ENCODE measurements at places on chromosomes 5 and 9. TPM values are rescaled to one million over a fixed set of nuclear protein-coding genes. Genes with fewer than 3 reads are reported as not detected.
A peak's percentile ranks its signal among the peaks of the same experiment; 100 is the strongest.

DNA sequence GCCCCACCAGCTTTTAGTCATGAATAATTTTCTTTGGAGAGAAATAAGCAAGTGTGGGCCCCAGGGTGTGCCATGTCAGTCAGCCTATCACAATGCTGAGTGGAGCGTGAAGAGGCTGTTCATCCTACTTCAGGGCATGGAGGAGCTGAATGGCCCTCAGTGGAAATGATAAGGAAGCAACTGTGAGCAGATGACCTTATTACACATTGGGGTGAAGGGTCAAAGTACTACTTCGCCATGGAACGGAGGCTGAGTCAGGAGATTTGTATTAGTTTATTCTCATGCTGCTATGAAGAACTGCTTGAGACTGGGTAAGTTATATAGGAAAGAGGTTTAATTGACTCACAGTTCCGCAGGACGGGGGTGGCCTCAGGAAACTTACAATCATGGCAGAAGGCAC lies 231.0 kb upstream of the ADAMTS16 start:
- peaks cover 31% of the 10 kb centered on the region for H3K4me1 ChIP-seq
- H3K4me3 ChIP-seq = no peak overlapping the region
- H3K27ac ChIP-seq = no peak overlapping the region
- H3K27me3 ChIP-seq = no peaks in the 10 kb centered on the region
- no peaks in the 10 kb centered on the region for H3K36me3 ChIP-seq

DNA sequence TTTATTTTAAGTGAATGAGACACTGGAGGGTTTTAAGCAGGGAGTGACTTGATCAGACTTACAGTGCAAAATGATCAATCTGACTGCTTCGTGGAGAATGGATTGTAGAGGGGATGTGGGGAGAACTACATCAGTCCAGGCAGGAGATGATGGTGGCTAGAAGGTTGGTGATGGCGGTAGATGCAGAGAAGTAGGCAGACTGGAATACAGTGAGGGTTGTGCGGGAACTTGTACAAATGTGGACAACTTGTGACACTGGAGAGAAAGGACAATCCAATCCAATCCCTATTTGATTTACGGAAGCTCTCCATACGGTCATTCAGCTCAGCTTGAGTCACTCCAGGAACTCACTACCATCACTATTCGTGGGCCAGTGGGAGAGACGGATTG lies 593 bp downstream of the TIGD6 start:
- peak overlapping the region; percentile 94 for H3K27ac ChIP-seq
- peaks cover 3% of the 10 kb centered on the region for H3K36me3 ChIP-seq
- no peak for DNase-seq
- peak overlapping the region; percentile 87 for H3K4me3 ChIP-seq
- no peaks in the 10 kb centered on the region for H3K4me1 ChIP-seq

DNA sequence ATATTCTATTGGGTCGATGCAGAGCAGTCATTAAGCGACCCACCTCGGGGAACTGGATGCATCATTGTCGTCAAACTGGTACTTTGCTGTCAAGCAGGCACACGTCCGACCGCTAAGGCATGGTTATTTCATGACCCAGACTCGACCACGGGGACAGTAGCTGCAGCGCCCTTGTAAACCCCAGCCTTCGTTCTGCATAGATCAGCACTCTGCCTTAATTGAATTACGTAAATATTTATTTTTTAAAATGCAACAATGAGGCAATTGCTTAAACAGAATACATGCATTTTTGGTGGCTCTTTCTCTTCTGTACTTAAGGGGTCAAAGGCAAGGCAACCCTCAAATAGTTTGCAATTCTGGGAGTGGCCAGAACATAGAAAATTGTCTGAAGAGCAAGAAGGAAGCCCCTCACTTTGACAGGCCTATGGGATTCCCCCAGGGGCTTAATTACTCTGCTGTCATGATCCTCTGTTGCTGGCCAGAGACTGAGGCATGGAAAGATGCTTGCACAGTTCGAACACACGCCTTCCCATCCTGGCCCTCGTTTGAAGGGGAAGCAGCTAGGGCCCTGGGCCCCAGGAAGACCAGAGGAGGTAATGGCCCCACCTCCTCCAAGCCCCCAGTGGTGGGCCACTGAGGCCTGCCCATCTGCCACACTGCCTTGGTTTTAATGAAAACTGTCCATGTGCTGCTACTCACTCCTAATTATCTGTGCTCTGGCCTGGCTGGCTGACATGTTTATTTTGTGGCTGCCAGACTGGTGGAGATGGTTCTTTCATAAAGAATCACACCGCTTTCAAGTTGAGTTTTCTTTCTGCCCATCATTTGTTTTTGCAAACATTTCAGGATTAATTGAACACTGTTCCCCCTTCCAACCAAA lies 169.7 kb upstream of the MAST4 start:
- H3K4me1 ChIP-seq = no peaks in the 10 kb centered on the region
- H3K27ac ChIP-seq = no peak overlapping the region
- no peaks in the 10 kb centered on the region for H3K27me3 ChIP-seq
- no peak overlapping the region for H3K4me3 ChIP-seq
- DNase-seq = no peak

GRCh38 chr9:77131399-77131798 lies 45.9 kb upstream of the VPS13A start:
- no peaks in the 10 kb centered on the region for H3K36me3 ChIP-seq
- H3K4me1 ChIP-seq = peaks cover 10% of the 10 kb centered on the region

GRCh38 chr9:89177944-89178829 lies at the start of gene SHC3:
TSS of gene SHC3 (minus strand) at chr9:89178818. CDS start at chr9:89178460, 358 bp downstream.
- peaks cover 36% of the 10 kb centered on the region for H3K27me3 ChIP-seq
- DNase-seq = no peak
- H3K4me3 ChIP-seq = peak within 1 kb of the TSS; percentile 34
- H3K27ac ChIP-seq = peak within 1 kb of the TSS; percentile 59
- H3K36me3 ChIP-seq = no peaks in the 10 kb centered on the region
- H3K4me1 ChIP-seq = no peaks in the 10 kb centered on the region

- H3K4me3 ChIP-seq = no peak overlapping the region
- DNase-seq = no peak
- no peaks in the 10 kb centered on the region for H3K36me3 ChIP-seq
- H3K4me1 ChIP-seq = no peaks in the 10 kb centered on the region
- H3K27me3 ChIP-seq = no peaks in the 10 kb centered on the region
Observed at GRCh38 chr9:24620741-24621140, 75.0 kb upstream of the IZUMO3 start.

- H3K4me3 ChIP-seq = no peak overlapping the region
- H3K27me3 ChIP-seq = no peaks in the 10 kb centered on the region
- no peaks in the 10 kb centered on the region for H3K4me1 ChIP-seq
- no peak for DNase-seq
- no peak overlapping the region for H3K27ac ChIP-seq
- no peaks in the 10 kb centered on the region for H3K36me3 ChIP-seq
Observed at GRCh38 chr5:43837996-43838395, 235.0 kb downstream of the NNT start.

DNA sequence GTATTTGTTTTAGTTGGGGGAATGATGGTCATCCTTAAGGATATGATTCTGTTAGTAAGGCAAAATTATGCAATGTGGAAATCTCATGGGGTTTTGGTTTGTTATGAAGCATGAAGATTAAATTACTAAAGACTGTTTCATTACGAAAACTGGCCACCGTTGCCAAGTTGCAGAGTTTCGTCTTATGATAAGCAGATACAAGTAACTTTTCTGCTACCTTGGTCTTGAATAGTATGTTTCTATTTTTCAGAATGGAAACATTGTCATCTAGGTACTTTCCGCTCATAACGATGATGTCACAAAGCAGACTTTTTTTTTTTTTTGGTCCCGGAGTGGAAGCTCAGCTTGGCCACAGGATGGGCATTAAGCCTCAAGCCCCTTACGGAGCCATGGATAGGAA lies 4.2 kb downstream of the CCNI2 start:
- H3K27ac ChIP-seq = no peak overlapping the region
- no peaks in the 10 kb centered on the region for H3K36me3 ChIP-seq
- peaks cover 17% of the 10 kb centered on the region for H3K27me3 ChIP-seq
- DNase-seq = peak; percentile 84
- H3K4me3 ChIP-seq = no peak overlapping the region

IFNA13 gene
- total RNA-seq = not detected

GRCh38 chr5:178404987-178405386 lies 172.4 kb upstream of the PHYKPL start:
- no peak overlapping the region for H3K27ac ChIP-seq
- no peaks in the 10 kb centered on the region for H3K36me3 ChIP-seq
- H3K4me1 ChIP-seq = no peaks in the 10 kb centered on the region
- no peak overlapping the region for H3K4me3 ChIP-seq
- DNase-seq = peak; percentile 39

FAM78A gene
- 1.2 TPM for total RNA-seq

DNA sequence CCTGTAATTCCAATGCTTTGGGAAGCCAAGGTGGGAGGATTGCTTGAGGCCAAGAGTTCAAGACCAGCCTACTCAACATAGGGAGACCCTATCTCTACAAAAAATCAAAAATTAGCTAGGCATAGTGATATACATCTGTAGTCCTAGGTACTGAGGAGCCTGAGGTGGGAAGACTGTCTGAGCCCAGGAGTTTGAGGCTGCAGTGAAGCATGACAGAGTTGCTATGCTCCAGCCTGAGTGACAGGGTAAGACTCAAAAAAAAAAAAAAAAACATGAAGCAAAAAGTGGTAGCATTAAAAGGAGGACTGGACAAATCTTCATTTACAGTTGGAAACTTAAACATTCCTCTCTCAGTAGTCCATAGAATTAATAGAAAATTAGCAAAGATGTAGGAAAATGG lies 9.8 kb downstream of the CCNG1 start:
- no peaks in the 10 kb centered on the region for H3K4me1 ChIP-seq
- no peaks in the 10 kb centered on the region for H3K36me3 ChIP-seq
- no peak for DNase-seq

DNA sequence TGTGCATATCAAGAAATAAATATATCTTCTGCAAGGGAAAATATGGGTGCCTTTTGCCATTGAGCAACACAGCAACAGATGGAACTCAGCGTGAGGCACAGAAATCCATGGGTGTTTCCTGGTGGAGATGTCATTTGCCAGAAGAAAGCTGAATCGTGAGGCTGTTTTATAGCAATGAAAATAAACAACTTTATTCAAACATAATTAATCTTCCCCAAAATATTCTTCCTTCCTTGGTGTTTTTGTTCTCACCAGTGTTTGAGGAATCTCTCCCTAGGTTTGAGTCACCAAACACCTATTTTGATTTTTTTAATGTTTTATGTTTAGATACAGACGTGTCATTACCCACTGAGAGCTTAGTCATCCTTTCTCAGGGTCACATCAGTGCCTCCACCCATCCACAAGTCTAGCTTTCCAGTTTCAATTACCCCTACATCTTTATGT lies 65.8 kb upstream of the PAPPA start:
- no peaks in the 10 kb centered on the region for H3K27me3 ChIP-seq
- no peak overlapping the region for H3K27ac ChIP-seq
- no peaks in the 10 kb centered on the region for H3K4me1 ChIP-seq
- DNase-seq = no peak
- no peaks in the 10 kb centered on the region for H3K36me3 ChIP-seq

- no peak overlapping the region for H3K4me3 ChIP-seq
- DNase-seq = no peak
- no peak overlapping the region for H3K27ac ChIP-seq
- H3K4me1 ChIP-seq = peaks cover 4% of the 10 kb centered on the region
- no peaks in the 10 kb centered on the region for H3K27me3 ChIP-seq
Observed at GRCh38 chr5:56465769-56466135, 232.6 kb upstream of the ANKRD55 start.

SYK gene
- 10.0 TPM for total RNA-seq

P4HA2 gene
- total RNA-seq = 30.8 TPM

GRCh38 chr9:98686961-98687855 lies 21.5 kb downstream of the GABBR2 start:
- no peak for DNase-seq
- H3K4me3 ChIP-seq = no peak overlapping the region
- H3K27ac ChIP-seq = no peak overlapping the region
- H3K27me3 ChIP-seq = no peaks in the 10 kb centered on the region

DNA sequence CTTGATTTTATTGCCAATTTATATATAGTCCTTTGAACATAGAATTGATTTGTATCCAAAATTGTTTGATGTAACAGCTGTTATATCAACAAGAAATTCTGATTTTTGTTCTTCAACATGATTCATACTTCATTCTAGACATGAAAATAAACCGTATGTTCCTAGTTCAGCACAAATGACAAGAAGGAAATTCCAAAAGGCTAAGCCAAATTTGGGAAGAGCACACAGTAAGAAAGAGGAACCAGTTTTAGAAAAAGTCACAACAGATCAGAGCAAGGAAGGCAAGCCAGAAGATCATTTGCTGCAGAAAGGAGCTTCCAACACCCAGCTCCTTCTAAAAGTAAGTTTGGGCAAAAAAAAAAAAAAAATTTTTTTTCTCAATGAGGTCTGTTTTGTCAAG lies 65.0 kb upstream of the MCCC2 start:
- H3K27ac ChIP-seq = no peak overlapping the region
- peaks cover 75% of the 10 kb centered on the region for H3K36me3 ChIP-seq
- H3K27me3 ChIP-seq = no peaks in the 10 kb centered on the region
- DNase-seq = no peak
- H3K4me1 ChIP-seq = no peaks in the 10 kb centered on the region
- no peak overlapping the region for H3K4me3 ChIP-seq

GRCh38 chr5:32126691-32127090 lies 47.4 kb downstream of the GOLPH3 start:
- no peak for DNase-seq
- H3K4me3 ChIP-seq = no peak overlapping the region
- no peaks in the 10 kb centered on the region for H3K27me3 ChIP-seq

GRCh38 chr5:55324815-55325418 lies 17.1 kb downstream of the MTREX start:
- H3K4me1 ChIP-seq = peaks cover 16% of the 10 kb centered on the region
- H3K36me3 ChIP-seq = no peaks in the 10 kb centered on the region
- H3K27me3 ChIP-seq = no peaks in the 10 kb centered on the region
- no peak for DNase-seq
- H3K4me3 ChIP-seq = no peak overlapping the region

DNA sequence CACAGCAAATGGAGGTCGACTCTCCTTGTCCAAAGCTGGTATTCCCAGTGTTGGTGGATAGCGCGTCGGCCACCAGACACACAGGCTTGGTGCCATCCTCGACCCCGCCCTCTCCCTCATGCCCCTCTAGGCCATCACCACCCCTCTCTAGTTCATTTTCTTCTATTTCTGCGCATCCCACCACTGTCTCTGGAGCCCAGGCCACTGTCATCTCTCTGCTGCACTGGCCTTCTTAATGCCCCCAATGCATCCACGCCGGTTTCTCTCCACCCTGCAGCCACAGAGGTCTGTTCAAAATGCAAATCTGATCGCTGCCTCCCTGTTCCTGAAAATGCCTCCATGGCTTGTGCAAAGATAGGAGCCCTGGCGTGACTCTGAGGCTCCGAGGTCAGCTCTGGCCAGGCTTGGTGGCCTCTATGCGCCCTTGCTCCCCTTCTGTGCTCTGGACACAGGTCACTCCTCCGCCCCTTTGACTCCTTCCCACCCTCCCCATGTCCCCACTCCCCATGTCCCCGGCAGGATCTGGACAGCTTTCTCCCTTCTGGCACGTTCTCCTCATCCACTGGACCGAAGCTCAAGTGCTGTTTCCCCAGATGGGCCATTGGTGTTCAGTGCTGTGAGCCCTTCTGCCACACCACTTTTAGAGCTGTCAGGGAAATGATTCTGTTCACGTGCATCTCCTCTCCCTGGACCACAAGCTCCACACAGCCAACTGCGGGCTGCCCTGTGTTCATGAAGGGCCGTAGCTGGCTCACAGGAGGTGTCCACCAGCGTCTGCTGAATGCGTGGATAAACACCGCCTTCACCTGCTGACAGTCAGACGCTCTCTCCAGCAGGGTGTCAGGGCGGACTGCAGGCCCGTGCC lies 59.5 kb upstream of the RNF130 start:
- peak; percentile 21 for DNase-seq
- no peaks in the 10 kb centered on the region for H3K27me3 ChIP-seq
- H3K36me3 ChIP-seq = no peaks in the 10 kb centered on the region
- H3K4me3 ChIP-seq = no peak overlapping the region

GRCh38 chr9:124239249-124240073 lies 18.3 kb upstream of the NEK6 start:
- no peaks in the 10 kb centered on the region for H3K4me1 ChIP-seq
- DNase-seq = peak; percentile 64
- H3K27ac ChIP-seq = no peak overlapping the region
- H3K4me3 ChIP-seq = no peak overlapping the region
- H3K36me3 ChIP-seq = no peaks in the 10 kb centered on the region

PCDHA1 gene
- total RNA-seq = not detected

All from sigmoid colon (tissue), 7 donors.